ENCODE measurements at places on chromosomes 2 and 18. TPM values are rescaled to one million over a fixed set of nuclear protein-coding genes. Genes with fewer than 3 reads are reported as not detected.

DNA sequence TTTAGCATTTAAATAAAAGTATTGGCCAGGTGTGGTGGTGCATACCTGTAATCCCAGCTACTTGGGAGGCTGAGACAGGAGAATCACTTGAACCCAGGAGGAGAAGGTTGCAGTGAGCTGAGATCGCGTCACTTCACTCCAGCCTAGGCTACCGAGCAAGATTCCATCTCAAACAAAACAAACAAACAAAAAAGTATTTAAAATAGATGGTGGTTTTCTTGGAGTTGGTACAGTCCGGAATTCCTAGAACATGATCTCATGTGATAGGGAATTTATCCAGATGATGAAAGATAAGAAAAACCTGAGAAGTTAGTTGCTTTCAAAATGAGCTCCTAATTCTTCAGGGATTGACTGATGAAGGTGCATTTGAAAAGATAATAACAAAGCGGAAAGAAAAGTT lies 62.0 kb downstream of the BIRC6 start:
- no peak for DNase-seq

The HAUS1 gene
- 34.6 TPM for polyA plus RNA-seq

The C2orf78 gene
- polyA plus RNA-seq: not detected

DNA sequence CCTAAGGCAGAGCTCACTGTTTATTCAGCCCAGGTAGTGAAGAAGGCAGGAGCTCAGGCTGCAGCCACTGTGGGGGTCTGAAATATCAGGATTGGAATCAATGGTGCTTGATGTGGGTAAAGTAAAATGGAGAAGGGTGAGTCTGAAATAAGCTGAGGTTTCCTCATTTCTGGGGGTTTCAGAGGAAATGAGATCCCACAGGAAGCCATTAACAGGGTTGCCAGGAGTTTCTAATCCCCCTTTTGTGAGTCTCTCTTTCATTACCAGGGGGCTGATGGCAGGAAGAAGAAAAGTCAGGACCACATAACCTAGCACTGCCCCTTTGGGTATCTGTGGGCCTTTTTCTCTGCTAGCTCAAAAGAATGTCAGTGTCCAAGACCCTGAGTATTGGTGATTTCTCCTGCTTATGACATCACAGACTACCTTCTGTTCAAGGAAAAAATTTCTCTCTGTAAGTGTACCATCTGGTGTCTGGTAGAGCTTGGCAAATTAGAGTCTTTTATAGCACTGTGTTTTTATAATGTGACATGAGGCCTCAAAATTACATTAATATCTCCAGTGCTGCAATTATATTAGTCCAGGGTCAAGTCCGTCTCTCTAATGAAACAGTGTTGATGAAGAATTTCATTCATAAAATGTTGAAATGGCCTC lies 56.0 kb downstream of the LBH start:
- DNase-seq: no peak

DNA sequence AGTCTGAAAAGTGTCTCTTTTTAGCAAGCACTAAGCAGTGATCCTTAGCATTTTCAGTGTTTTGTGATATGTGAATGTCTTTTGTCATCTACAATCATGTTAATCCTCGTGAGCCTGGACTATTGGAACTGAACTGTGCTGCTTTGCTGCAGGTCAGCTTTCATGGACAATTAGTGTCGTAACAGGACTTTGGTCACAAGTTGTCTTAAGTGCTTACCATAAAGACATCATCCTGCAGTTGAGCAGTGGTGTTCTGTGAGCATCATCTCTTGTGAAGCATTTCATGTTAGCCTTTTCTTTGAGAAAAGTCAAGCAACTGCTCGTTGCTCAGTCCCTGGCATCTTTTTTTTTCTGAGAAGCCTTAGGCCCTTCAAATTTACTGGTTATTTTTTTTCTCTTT lies 135.9 kb downstream of the ZNF407 start:
- DNase-seq: no peak

DNA sequence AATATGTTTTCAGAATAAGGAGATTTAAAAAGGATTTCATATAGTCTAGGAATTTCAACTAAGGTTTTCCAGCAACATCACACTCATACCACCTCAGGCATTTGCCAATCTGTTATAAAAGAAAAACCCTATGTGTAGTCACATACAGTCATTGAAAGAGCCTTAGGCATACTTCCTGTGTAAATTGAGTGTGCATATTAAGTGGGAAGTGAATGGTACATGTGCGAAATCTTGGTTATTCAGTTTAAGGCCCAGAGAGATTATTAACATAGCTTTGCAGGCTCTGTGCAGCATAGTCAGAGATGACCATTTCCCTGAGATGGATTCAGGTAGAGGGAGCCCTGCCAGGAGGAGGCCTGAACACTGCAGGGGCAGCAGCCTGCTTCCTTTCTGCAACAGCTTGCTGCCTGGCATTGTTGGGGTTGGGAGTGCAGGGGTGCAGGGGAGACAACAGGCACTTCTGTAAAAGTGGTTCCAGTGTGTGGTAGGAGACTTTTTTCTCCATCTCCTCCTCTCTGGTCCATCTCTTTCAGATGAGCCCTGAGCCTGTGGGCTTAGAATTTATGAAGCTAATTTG lies 100.1 kb upstream of the OSR1 start:
- no peak for DNase-seq

- no peak for DNase-seq
These were observed 66.2 kb downstream of the ATOH8 start for GRCh38 chr2:85819811-85820510.

The EIPR1 gene
- 22.4 TPM for polyA plus RNA-seq

DNA sequence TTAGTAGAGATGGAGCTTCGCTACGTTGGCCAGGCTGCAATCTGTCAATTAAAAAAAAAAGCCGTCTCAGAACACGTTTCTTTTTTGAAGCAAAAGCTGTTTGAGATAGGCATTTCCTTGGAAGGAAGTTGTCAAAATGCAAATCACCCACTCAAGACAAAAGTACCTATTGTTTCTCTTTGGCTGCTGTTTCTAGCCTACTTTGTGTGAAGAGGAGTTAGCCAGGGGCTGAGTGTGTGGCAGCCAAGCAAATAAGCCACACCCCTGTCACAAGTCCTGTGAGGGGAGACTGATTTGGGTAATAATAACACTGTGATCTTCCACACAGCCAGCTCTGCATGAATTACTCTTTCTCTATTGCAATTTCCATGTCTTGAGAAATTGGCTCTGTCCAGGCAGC lies 47.4 kb upstream of the CDCA7 start:
- DNase-seq: no peak

- DNase-seq: no peak
These were observed 52.1 kb downstream of the NFATC1 start for GRCh38 chr18:79447703-79448367.

- DNase-seq: no peak
These were observed 935.7 kb upstream of the FAM98A start for GRCh38 chr2:34534761-34535160.

GRCh38 chr2:26487192-26487591 lies 9.3 kb upstream of the OTOF start:
- no peak for DNase-seq

The IGFBP5 gene
- polyA plus RNA-seq: not detected

DNA sequence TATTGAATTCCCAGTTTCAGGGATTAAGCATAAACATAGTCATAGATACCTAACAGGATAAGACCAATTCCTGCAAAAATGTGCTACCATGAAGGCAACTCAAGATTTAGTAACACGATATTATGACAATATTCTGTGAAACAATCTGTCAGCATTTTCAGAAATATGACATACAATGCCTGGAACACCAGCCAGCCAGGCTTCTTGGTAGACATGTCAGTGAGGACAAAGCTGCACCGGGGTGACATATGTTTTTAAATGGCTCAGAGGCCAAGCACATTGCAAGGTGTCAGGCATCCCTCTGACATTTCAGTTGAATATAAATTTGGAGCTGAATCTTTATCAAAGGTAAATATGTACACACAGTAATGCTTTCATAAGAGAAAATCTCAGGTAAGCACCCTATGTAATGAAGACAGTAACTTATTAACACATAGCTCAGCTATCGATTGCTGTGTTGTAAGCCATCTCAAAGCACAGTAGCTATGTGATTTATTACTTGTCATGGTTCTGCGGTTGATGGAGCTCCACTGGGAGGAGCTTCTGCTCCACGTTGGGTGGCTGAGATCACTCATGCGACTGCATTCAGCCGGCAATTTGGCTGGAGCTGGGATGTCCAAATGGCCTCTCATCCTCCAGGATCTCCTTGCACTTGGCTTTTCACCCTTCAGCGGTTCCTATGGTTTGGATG lies 31.9 kb upstream of the EML6 start:
- DNase-seq: no peak

The ZBTB7C gene
- 0.09 TPM for polyA plus RNA-seq

The TRAPPC12 gene
- 72.1 TPM for polyA plus RNA-seq

DNA sequence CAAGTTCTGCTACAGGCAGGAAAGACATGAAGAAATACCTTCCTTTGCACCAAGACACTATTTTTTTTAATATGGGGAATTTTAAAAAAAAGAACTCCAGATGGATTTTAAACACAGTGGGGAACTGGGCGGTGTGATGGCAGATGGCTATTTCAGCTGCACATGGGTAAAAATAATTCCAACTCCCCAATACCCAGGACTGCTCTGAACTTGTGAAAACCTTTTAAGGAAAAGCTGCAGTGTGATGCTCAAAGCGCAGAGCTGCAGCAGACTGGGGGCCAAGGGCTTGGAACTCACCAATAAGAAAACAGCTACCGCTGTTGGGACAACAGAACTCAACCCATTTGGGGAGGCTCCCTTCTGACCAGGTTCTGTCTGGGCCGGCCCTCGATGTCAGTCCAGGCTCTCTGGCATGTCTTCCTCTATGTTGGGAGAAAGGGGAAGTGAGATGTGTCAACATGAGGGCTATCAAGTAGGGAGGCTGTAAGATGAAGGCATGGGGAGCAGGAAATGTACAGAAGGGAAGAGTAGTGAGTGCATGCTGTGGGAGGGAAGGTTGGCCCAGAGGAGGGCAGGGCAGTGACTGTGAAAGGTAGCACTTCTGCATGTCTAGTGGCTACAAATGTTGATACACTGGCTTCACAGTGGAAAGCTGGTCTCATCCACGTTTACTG lies 64.0 kb upstream of the SLC14A2 start:
- DNase-seq: peak; percentile 27

GRCh38 chr2:134320930-134321329 lies 67.1 kb downstream of the MGAT5 start:
- DNase-seq: no peak

GRCh38 chr2:129205766-129206165 lies 773.7 kb upstream of the RAB6C start:
- no peak for DNase-seq

The MARCHF4 gene
- 0.01 TPM for polyA plus RNA-seq

The COLEC11 gene
- polyA plus RNA-seq: not detected

DNA sequence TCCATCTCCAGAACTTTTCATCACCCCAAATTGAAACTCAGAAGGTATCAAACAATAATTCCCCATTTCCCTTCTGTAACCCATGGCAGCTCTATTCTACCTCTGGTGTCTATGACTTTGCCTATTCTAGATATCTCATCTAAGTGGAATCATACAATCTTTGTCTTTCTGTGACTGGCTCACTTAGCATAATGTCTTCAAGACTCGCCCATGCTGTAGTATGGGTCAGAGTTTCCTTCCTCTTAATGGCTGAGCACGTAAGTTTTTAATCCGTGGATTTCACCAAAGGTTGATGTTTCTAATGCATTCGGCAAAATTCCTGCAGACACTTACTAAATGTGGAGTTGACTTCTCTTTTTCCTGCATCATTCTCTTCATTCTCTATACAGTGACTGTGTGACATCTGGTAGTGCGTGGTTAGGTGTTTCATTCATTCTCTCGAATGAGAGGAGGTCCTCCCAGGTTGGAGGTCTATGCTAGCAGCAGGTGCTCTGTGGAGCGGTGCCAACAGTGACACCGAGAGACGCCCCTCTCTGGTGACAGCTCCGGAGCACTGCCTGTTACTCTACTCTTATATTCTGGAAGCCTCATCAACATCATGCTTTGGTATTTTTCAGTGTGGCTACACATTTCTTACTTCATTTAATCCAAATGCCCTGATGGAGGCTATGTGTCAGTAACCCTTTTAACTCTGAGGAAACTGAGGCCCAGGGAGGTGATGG lies 50.1 kb downstream of the ATOH8 start:
- DNase-seq: no peak

The FNDC4 gene
- not detected for polyA plus RNA-seq

DNA sequence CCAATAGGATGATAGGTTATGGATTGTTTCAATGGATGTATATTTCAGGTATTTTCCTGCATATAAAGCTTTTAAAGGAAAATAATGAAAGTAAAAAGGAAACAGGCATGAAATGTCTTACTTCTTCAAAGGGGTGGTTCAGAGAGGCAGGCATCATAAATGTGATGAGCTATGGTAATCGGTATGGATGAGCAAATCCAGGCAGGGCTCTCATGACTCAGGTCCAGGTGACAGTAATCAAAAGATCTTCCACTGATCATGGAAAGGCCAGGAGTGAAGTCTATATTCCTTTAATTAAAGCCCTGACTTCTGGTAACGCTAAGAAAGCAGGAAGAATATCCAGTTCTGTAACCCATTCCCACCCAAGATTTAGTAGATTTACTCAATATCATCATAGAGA lies 48.7 kb upstream of the RGPD4 start:
- DNase-seq: no peak

GRCh38 chr2:120477831-120478481 lies 132.0 kb downstream of the INHBB start:
- no peak for DNase-seq

The RHOB gene
- polyA plus RNA-seq: 602 TPM

The POTEI gene
- not detected for polyA plus RNA-seq

The TUBA4B gene
- not detected for polyA plus RNA-seq

The DAPL1 gene
- not detected for polyA plus RNA-seq

- DNase-seq: peak; percentile 68
These were observed 770 bp downstream of the ZNF396 start for GRCh38 chr18:35376393-35376741.

DNA sequence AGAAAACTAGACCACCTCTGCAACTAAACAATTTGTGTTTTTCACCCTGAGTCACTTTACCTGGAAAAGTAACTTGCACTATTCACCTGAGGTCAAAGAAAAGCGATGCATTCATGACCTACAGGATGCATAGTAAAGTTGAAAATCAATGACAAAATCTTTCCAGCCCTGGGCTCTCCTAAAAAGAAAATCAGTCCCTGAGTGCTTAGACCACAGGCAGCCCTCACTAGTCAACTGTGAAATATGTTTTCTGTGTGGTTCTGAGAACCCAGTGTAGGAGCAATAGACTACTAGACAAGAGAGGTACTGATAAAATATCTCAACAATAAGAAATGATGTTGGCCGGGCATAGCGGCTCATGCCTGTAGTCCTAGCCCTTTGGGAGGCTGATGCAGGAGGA lies 133.1 kb downstream of the TXNL1 start:
- DNase-seq: no peak

The POMC gene
- polyA plus RNA-seq: 4.6 TPM

- no peak for DNase-seq
These were observed 390.2 kb downstream of the PTPRM start for GRCh38 chr18:7957297-7957696.

The GREB1L gene
- 0.02 TPM for polyA plus RNA-seq

The ADAM23 gene
- polyA plus RNA-seq: not detected
